ENCODE measurements at places on chromosomes 12 and 14. TPM values are rescaled to one million over a fixed set of nuclear protein-coding genes. Genes with fewer than 3 reads are reported as not detected.

Gene KRT4
- total RNA-seq: not detected

DNA sequence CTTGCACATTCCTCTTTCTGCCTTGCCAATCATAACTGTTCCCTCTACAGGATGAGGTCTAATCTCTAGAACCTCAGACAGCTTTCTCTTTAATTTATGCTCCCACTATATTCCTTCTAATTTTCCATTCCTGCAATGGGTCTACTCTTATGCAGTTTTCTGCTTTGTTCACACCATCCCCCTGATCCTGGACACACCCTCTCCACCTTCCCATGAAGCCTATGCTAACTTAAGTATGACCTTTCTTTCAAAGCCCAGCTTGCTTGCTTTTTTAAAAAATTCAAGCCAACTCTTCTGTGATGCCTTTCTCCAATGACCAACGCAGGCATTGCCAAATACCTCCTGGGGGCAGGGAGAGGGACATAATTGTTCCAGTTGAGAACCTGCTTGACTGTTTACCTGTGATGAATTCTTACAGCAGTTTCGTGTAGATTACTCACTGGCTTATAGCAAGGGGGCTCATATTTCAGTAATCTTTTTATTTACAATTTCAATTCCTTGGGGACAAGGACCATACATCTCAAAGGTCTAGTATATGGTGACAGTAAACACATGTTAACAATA lies 7.8 kb downstream of the SLC38A1 start:
- no peak for DNase-seq

- DNase-seq: no peak
Observed at GRCh38 chr12:68530965-68531364, 79.7 kb upstream of the RAP1B start.

DNA sequence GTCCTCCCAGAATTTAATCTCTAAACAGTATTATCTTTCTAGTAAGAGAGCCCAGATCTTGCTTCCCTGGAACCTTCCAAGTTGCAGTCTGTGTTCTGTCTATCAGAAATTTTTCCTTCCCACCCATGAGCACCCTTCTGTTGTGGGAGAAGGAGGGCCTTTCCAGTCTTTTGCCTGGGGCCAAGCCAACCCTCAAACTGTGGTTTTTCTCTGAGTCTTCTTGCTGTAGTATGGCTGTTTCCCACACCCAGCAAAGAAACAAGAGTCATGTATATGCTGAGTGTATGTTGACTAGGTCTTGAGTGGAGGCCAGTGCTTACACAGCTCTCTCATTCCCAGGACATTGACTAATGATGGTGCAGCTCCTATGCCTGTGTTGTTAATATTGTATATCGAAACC lies 104.5 kb downstream of the TGFB3 start:
- no peak for DNase-seq

- DNase-seq: no peak
Observed at GRCh38 chr12:3125674-3126073, 48.5 kb downstream of the TSPAN9 start.

All from activated CD4-positive, alpha-beta memory T cell treated with anti-CD3 and anti-CD28 coated beads, Interleukin-2, amount 10 ng/mL, durations not matched to agents 7 days and 5 days (primary cell).